Umbilical cord (tissue), 2 donors: ENCODE measurements at places on chromosomes 12 and 14.
A peak's percentile ranks its signal among the peaks of the same experiment; 100 is the strongest.

GRCh38 chr14:96989306-96989705 is 192.1 kb downstream of the VRK1 start:
- no peak for DNase-seq

GRCh38 chr12:77382096-77382742 is 316.9 kb upstream of the E2F7 start:
- DNase-seq: no peak

DNA sequence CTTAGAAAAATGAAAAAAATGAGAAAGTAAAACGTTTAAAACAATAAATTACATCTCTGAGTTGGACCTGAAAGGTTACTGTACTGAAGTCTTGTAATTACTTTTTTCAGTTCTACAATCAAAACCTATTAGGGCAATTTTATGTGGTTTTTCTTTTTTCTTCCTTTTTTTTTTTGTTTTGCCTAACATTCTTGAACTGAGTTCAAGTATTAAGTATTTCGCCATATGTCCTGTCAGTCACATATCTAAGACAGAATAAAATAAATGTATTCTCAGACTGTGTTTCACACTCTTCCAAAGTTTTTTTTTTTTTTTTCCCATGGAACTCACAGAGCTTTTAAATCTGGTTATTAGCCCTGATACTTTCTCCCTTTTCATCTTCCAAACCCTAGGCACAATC is 172.0 kb downstream of the BCAT1 start:
- DNase-seq: peak; percentile 60

GRCh38 chr12:39610436-39611025 is 9.1 kb downstream of the ABCD2 start:
- DNase-seq: no peak

- DNase-seq: no peak
These were observed 27.5 kb downstream of the UNC79 start for GRCh38 chr14:93458234-93458633.

- DNase-seq: no peak
These were observed 11.7 kb upstream of the FBXL14 start for GRCh38 chr12:1606021-1606622.

- DNase-seq: no peak
These were observed 59.4 kb downstream of the MYRFL start for GRCh38 chr12:69884386-69884785.

- DNase-seq: no peak
These were observed 183.5 kb downstream of the PRKCH start for GRCh38 chr14:61504901-61505300.

DNA sequence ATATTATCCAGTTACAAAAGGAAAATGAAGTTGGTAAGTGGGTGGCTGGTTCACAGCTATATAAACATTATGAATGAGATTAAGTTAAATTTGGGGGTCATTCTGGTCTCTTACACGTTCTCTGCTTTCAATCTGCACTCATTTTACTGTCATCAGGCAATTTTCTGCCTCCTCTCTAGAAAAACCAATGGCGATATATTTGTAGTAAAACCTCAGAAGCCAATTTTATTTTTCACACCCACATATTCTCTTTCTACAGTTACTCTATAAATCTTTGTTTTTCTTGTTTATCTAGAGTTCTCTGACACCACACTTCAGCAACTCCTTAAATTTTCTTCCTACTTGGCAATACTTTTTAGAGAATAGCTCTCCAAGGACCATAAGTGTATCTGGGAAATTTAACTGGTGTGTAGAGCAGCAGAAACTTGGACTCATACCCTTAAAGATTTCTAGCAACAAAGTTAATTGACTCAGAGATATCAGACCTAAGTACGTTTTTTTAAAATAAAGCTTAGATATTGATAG is 926.9 kb downstream of the TMTC2 start:
- DNase-seq: peak; percentile 17

- no peak for DNase-seq
These were observed 886.7 kb downstream of the NRXN3 start for GRCh38 chr14:79056879-79057278.

GRCh38 chr12:47602949-47603558 is 102.8 kb downstream of the RPAP3 start:
- DNase-seq: no peak

GRCh38 chr14:74501135-74501614 is 7.6 kb downstream of the ISCA2 start:
- DNase-seq: peak; percentile 77

DNA sequence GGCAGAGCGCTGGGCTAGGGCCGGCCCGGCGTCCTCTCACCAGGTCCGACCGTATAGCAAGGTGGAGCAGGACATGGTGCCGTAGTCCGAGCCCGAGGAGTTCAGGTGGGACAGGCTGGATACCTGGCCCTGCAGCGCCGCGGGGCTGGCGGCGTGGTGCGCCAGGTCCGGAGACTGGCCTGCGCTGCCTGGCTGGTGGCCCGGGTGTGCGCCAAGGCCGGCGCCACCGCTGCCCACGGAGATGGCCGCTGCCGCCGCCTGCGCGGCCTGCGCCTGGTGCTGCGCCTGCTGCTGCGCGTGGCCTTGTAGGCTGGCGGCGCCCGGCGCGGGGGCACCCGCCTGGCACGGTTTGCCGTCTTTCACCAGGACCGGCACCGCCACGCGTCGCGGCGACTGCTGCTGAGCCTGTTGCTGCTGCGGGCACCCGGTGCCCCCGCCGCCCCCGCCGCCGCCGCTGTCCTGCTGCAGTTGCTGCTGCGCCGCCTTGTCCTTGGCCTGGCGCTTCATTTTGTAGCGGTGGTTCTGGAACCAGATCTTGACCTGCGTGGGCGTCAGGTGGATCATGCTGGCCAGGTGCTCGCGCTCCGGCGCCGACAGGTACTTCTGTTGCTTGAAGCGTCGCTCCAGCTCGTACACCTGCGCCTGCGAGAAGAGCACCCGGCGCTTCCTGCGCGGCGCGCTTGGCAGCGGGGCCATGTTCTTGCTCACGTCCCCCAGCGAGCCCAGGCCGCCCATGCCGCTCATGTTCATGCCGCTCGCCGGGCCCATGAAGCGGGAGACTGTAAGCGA is 2.6 kb downstream of the NKX2-1 start:
- DNase-seq: no peak

DNA sequence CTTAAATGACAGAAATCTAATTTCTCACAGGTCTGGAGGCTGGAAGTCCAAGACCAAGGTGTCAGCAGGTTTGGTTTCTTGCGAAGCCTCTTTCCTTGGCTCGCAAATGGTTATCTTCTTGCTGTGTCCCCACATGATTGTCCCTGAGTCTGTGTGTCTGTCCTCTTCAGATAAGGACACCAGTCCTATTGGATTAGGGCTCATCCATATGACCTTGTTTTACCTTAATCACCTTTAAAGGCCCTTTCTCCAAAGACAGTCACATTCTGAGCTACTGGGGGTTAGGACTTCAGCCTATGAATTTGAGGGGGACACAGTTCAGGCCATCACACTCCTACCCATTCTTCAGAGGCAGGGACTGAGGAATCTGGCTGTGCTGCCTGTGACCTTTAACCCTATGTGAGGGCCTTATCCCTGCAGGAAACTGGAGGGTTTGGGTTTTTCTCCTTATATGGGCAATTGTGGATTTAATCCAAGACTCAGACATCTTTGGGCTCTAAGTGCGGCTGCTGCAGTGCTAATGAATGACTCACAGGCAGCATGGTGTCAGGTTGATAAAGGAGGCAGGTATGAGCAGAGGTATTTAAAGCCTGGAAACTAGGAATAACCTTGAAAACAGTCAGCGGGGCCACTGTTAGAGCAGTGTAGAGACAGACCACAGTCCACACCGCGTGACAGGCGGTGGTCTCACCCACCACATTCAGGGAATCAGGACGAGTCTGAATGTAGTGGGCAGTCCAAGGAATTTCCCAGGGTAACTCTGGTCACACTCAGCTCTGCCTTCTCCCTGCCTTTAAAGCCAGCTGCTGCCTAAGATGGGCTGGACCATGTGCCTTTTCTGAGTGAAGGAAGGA is 10.2 kb downstream of the TPCN1 start:
- DNase-seq: no peak

GRCh38 chr12:39620659-39621658 is 1.4 kb upstream of the ABCD2 start:
- no peak for DNase-seq

- DNase-seq: peak; percentile 23
These were observed 168.2 kb downstream of the ACSS3 start for GRCh38 chr12:81245907-81246570.

GRCh38 chr12:88141425-88141773 is 489 bp downstream of the CEP290 start:
- no peak for DNase-seq

DNA sequence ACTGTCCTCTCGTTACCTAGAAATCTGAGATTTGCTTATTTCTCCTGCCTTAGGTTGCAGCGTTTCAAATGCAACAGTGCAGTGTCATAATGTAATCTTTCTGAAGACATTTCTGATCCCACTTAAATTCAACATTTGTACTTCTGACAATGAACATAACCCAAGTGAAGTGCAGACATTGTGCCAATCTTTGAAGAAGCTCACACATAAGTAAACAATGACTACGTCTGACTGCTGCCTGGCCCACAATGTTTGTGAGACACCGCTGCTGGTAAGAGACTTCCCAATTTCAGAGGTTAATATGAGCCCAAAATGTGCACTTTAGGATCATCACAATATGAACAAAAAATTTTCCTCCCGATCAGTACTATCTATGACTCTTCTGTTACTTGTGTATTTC is 84.6 kb upstream of the BCL2L14 start:
- DNase-seq: no peak

DNA sequence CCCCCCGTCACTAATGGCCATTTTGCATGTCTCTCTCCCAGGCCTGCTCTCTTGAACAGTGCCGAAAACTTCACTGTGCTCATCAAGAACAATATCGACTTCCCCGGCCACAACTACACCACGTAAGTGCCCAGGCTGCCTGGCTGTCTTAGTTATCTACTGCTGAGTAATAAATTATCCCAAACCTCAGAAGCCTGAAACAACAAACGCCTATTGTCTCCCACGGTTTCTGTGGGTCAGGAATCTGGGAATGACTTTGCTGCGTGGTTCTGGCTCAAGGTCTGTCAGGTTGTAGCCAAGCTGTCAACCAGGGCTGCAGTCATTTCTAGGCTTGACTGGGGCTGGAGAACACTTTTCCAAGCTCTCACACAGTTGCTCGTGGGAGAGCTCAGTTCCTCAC is 32.6 kb downstream of the P2RX7 start:
- no peak for DNase-seq

GRCh38 chr12:130435826-130436225 is 98.1 kb downstream of the PIWIL1 start:
- no peak for DNase-seq
